ENCODE measurements at places on chromosomes 7 and 10.

GRCh38 chr10:12974078-12974477 lies 27.4 kb downstream of the CCDC3 start:
- no peak for DNase-seq

- DNase-seq, result no peak
Observed at GRCh38 chr10:113736576-113736975, 14.9 kb upstream of the PLEKHS1 start.

DNA sequence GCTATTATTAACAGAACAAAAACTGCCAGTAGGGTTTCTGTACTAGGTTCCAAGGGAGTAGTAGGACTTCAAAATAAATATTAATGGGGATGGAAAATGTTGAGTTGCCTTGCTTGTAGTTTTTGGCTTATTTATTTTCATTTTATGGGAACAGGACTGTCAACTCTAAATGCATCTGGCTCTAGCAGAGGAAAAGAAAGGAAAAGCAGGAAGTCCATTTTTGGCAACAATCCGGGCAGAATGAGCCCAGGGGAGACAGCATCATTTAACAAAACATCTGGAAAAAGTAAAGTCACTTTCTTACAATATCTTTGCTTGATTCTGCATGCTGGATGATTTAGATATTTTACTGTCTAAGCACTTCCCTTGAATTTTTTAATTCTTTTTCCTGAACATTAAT lies 69.4 kb downstream of the NOC3L start:
- DNase-seq, result no peak

- DNase-seq, result no peak
Observed at GRCh38 chr7:1474736-1475135, 15.5 kb upstream of the MICALL2 start.

DNA sequence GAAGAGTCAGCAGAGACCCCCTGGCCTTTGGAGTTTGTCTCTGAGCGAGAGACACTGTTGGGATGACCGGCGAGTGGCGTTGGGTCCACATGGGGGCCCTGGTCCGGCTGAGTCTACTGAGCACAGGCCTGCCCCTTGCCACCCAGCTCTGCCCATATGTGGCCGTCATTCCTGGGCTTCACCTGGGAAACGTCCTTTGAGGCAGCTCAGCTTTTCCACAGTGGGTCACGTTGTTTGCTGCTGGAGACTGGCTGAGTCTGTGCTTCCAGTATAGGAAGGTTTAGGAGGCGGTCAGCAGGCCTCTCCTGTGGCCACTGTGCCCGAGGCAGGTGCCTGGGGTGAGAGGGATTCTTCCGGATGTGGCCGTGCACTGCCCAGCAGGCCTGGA lies 17.1 kb downstream of the ADAM8 start:
- DNase-seq, result no peak

- DNase-seq, result no peak
Observed at GRCh38 chr7:139725077-139725476, 52.7 kb downstream of the HIPK2 start.

DNA sequence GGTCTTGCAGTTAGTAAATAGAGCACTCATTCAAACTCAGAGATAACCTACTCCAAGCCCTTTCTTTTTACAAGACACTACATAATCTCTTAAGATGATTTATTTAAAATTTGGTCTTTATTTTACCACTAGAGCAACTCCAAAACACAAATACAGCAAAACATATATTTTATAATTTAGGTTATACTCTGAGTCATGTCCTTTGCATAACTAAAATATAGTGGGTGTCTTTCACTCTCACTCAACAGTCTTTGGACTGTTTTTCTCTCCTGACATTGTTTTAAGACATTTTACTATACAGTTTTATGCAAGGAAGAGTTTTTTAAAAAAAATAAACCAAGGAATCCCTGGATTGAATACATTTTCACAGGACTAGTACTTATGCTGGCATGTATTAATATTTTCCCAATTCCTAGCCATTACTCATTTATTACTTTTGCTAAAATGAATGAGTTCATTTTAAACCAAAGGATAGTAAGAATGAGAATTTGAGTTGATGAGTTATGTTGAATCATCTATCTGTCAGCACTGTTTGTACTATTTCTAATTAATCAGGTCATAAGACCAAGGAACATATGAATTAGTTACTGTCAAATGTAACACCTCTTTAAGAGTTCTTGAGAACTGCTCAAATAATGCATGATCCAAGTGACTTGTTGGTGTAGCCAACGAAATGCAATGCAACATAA lies 303.1 kb upstream of the FZD1 start:
- no peak for DNase-seq

DNA sequence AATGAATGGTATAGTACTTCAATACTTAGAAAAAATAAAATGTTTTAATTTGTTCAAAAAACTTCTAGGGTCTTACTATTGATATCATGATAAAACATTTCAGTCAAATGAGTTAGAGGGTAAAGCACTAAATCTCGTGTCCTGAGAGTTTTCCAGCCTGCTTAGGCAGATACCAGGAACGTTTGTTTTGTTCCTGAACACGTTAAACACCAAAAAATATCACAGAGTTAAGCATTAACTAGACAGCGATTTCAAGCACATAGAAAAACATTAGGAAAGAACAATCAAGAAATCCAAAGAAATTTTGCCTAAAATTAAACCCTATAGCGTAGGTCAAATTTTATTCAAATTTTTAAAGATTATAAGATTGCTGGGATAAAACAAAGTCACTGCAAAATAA lies 204.6 kb upstream of the AGR3 start:
- DNase-seq, result no peak

DNA sequence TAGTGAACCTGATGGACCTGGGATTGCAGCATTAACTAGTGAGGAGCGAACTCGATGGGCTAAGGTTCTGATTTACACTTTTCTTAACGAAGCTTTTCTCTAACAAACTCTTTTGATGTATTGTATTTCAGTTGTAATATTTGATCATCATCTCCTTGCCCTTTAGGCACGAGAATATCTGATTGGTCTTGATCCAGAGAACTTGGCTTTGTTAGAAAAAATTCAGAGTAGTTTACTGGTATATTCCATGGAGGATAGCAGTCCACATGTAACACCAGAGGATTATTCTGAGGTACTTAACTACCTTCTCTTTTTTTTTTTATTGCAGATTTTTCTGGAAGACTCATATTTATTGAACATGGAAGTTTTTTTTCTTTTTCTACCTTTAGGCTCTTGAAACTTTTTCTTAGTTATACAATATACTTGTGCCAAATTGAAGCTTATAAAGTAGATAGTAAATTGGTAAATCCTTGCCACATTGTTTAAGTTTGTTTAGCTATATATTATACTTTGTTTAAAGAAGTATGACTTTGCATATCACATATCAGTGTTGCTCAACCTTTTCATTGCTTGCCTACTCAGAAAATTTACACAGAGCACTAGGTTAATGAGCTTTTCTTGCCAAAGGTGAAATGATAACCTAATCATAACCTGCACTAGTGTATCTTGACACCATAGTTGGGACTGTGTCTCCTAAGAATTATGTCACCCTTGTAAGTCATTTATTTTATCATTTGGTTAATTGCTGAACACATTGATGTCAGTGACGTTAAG lies 30.4 kb downstream of the CROT start:
- DNase-seq, result no peak

GRCh38 chr7:16711730-16712129 lies 41.8 kb upstream of the TSPAN13 start:
- DNase-seq, result no peak

GRCh38 chr10:132131581-132132420 lies 54.9 kb upstream of the DPYSL4 start:
- no peak for DNase-seq

- no peak for DNase-seq
Observed at GRCh38 chr10:62627983-62628382, 176.5 kb upstream of the ADO start.

DNA sequence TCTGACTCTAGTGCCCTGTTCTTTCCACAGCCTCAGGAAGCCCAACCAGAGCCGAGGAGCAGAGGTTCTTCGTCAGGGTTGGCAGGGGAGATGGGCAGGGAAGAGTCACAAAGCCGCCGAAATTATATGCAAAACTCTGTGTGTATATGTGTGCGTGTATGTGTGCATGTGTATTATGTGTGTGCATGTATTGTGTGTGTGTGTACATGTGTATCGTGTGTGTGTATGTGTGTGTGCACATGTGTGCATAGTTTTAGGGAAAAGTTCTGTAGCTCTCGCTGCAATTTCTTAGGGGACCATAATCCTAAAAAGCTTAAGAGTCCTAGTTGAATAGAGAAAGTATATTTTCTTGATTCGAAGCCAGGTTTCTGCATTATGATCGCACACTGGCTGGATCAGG lies 17.0 kb downstream of the DNAJB12 start:
- no peak for DNase-seq

- no peak for DNase-seq
Observed at GRCh38 chr7:98091061-98091460, 15.6 kb upstream of the LMTK2 start.

DNA sequence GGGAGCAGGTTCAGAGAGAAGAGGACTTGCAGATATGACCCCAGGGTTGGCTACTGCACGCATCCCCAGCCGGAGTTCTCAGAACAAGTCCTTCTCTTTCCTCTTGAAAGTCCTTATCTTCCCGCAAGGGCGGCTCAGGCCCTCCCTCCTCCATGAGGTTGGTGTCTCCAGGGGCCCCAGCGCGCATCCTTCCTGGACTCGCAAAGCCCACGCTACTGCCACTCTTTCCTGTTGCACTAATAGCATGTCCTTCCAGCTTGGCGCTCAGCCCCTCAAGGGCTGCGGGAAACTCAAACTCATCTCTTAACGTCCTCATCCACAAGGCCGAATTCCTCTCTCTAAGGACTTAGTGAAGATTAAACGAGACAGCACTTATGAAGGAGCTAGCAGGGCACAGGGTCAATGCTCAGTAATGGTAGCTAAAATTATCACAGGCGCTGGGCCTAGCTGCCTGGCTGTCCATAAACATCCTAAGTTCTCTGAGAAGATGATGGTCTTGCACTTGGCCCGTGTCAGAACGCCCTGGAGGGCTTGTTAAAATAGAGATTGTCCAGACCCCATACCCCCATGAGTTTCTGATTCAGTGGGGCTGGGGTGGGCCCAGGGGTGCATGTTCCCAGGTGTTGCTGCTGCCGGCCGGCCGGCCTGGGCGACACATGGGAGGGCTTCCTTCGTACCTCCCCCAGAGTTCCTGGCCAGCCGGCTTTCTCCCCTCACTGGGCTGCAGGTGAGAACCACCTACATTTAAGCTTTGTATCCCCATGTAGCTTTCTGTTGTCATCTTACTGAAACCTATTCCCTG lies 261.4 kb downstream of the COBL start:
- DNase-seq, result no peak

- no peak for DNase-seq
Observed at GRCh38 chr10:58622246-58622645, 109.6 kb downstream of the BICC1 start.

DNA sequence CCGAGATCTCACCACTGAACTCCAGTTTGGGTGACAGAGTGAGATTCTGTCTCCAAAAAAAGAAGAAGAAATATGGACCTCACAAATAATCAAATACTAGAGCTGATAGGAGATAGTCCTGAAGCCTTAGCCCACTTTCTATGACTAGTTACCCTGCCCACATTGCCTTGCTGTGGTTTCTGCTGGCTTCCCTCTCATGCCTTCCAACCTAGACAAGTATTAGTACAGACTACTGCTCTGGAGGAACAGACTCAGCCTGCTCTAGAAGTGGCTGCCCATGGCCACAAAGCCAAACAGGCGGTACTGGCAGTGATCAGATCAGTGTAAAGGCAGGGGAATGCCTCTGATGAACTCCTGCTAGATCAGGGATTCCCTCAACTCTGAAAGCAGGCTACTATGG lies 89.7 kb upstream of the PRKAR2B start:
- no peak for DNase-seq

- no peak for DNase-seq
Observed at GRCh38 chr10:44413416-44413815, 28.5 kb upstream of the CXCL12 start.

GRCh38 chr10:78000956-78001472 lies 28.3 kb downstream of the POLR3A start:
- DNase-seq, result no peak

DNA sequence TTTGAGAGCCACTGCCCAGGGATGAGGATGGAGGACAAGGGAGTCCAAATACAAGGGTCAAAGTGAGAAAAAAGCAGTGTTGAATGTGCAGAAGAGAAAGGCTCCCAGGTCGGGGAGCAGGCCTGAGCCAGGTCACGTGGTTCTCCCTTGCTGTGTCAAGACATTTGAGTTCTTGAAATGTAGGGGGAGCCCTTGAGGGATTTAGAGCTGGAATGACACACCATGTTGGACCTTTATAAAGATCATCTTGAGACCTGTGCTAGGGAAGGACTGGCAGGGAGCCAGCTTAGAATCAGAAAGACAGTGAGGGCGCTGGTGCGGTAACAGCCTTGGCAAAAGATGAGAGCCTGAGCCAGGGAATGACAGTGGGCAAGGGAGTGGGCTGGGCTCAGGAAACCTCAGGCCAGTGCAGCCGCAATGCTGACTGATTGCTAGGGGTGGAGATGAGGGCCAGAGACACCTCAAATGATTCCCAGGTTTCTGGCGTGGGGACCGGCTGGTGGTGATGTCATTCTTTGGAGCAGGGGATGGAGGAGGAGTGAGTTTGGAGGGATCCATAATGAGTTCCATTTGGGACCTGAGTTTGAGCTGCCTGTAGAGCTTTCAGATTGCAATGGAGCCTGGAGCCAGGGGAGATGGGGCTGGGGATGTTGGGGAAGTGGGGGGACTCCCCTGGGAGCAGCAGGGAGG lies 120.1 kb downstream of the PTPN20 start:
- no peak for DNase-seq

- no peak for DNase-seq
Observed at GRCh38 chr10:26448292-26448691, 10.2 kb downstream of the APBB1IP start.

DNA sequence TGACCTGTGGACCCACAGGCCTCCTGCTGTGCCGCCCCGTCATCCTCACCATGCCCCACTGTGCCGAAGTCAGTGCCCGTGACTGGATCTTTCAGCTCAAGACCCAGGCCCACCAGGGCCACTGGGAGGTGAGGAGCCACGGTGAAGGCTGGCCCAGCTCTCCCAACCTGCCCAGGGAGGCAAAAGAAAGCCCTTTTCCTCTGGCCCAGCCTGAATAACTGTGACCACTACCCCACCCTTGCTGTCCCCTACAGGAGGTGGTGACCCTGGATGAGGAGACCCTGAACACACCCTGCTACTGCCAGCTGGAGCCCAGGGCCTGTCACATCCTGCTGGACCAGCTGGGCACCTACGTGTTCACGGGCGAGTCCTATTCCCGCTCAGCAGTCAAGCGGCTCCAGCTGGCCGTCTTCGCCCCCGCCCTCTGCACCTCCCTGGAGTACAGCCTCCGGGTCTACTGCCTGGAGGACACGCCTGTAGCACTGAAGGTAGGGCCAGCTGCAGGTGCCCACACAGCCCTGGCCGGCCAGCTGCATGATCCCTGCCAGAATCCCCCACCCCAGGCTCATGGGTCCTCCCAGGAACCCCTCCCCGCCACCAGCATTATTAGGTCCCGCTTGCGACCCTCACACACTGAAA lies 25.5 kb upstream of the SLC29A3 start:
- DNase-seq, result no peak

GRCh38 chr7:27991006-27991528 lies 189.5 kb downstream of the JAZF1 start:
- DNase-seq, result no peak

DNA sequence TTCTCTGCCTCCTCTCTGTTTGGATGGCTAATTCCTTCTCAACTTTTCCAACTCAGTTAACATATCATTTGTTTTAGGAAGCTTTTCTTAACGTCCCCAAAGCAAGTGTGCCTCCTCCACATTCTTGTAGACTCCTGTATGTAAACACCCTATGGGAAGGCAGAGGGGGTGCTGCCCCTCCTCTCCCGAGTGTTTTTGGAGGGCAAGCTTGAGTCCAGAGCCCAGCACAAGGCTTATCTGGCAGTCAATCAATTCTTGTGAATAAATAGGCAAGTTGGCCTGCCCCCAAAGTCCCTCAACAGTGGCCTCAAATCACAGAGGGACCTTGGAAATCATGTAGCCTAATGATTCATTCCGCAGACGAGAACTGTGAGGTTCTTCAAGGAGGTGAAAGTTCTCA lies 305.6 kb downstream of the RPS24 start:
- DNase-seq, result no peak

All from NCI-H2081 treated with DMSO at 0.1 percent for 48 hours (cell line).